ENCODE measurements at places on chromosomes 3 and 15. TPM values are rescaled to one million over a fixed set of nuclear protein-coding genes. Genes with fewer than 3 reads are reported as not detected.

Gene CRYGS
- 1.6 TPM for total RNA-seq

Gene TM6SF1
- total RNA-seq = 27.7 TPM

- no peak for DNase-seq
Observed at GRCh38 chr3:188683032-188683521, 488.7 kb upstream of the TPRG1 start.

DNA sequence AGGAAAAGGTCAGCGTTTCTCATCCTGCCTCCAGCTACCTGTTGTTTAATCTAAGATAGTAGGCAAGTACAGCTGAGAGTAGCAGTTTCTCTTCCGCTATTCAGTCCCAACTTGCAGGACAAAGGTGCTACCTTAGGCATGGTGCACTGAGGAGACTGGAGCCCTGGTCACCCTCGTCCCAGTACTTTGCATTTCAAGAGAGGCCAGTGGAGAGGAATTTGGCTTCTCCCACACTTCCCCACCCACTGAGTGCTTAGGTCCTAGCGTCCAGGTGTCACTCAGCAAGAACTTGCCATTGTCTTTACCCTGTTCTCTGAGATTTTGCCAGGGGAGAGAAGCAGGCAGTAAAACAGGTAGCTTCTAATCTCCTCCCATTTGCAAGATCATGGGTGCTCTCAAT lies 12.5 kb upstream of the RPN1 start:
- no peak for DNase-seq

DNA sequence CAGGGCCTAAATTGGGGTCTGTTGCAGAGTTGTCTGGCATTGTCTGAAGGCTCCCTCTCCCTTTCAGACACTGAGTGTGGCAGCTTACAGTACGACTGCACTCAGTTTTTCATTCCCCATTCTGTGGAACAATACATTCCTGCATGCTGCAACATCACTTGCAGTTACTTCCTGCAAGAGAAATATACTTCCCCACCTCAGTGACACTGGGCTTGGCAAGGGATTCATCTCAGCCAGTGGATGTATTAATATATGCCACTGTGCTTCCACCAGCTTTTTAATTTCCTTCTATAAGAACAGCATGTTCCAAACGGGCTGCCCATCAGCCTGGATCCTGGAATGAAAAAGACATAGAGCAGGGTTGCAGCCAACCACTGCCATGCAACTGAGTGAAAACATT lies 23.1 kb downstream of the B3GALNT1 start:
- DNase-seq = no peak

- no peak for DNase-seq
Observed at GRCh38 chr3:71714595-71714994, 10.6 kb downstream of the EIF4E3 start.

DNA sequence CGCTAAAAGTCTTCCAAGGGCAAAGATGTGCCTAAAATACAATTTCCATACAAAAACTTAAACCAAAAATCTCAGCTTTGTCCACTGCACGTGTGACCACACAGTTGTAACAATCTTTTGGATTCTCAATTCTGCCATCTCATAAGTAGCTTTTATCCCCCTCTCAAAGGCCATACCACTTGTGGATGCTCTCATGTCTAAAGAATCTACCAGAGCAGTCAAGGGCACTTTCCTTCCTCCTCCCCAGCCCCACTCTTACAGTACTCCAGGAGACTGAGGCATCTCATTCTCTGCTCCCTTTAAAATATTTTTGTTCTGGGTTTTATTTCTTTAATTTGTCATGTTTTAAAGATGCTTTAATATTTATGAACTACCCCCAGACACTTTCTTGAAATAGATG lies 102.3 kb upstream of the PFN2 start:
- no peak for DNase-seq

GRCh38 chr3:194285024-194285849 lies 65.9 kb downstream of the CPN2 start:
- DNase-seq = no peak

Data from frontal cortex (tissue), 4 donors.